ENCODE measurements at places on chromosomes 5 and 9. TPM values are rescaled to one million over a fixed set of nuclear protein-coding genes. Genes with fewer than 3 reads are reported as not detected.

PCDHA9 gene
- total RNA-seq = not detected

UBAP1 gene
- 43.3 TPM for total RNA-seq

- H3K4me1 ChIP-seq = no peaks in the 10 kb centered on the region
- peaks cover 5% of the 10 kb centered on the region for H3K36me3 ChIP-seq
- H3K4me3 ChIP-seq = no peak overlapping the region
- DNase-seq = no peak
These were observed 154.4 kb upstream of the COX7C start for GRCh38 chr5:86463339-86463738.

DNA sequence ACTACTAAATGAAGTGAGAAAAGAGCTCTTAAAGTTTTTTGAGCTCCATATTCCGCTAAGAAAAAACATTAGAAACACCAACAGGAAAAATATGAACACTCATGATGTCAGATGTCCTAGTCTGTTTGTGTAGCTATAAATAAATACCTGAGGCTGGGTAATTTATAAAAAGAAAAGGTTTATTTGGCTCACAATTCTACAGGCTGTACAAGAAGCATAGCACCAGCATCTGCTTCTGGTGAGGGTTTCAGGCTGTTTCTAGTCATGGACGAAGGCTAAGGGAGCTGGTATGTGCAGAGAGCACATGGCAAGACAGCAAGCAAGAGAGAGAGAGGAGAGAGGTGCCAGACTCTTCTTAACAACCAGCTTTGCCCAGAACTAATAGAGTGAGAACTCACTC is 186.2 kb downstream of the PLK2 start:
- DNase-seq = no peak
- peaks cover 13% of the 10 kb centered on the region for H3K27me3 ChIP-seq
- H3K4me3 ChIP-seq = no peak overlapping the region
- no peaks in the 10 kb centered on the region for H3K4me1 ChIP-seq

CCNO gene
- not detected for total RNA-seq

POU5F2 gene
- total RNA-seq = 0.43 TPM

GRCh38 chr9:93698140-93698908 is 121.9 kb downstream of the PHF2 start:
- H3K27ac ChIP-seq = no peak overlapping the region
- no peaks in the 10 kb centered on the region for H3K4me1 ChIP-seq
- H3K36me3 ChIP-seq = no peaks in the 10 kb centered on the region

DNA sequence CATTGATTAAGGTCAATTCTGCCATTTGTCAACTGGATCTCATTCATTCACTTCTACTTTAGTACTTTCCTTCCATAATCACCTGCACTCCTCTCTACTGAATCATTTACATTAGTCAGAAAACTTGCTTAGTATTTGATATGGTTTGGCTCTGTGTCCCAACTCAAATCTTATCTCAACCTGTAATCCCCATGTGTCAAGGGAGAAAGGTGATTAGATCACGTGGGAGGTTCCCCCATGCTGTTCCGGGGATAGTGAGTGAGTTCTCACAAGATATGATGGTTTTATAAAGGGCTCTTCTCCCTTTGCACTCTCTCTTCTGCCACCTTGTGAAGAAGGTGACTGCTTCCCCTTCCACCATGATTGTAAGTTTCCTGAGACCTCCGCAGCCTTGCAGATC is 23.7 kb upstream of the UGCG start:
- no peaks in the 10 kb centered on the region for H3K27me3 ChIP-seq
- no peak overlapping the region for H3K27ac ChIP-seq
- no peak overlapping the region for H3K4me3 ChIP-seq
- H3K36me3 ChIP-seq = no peaks in the 10 kb centered on the region
- H3K4me1 ChIP-seq = peaks cover 9% of the 10 kb centered on the region

PSMB7 gene
- total RNA-seq = 164 TPM

DNA sequence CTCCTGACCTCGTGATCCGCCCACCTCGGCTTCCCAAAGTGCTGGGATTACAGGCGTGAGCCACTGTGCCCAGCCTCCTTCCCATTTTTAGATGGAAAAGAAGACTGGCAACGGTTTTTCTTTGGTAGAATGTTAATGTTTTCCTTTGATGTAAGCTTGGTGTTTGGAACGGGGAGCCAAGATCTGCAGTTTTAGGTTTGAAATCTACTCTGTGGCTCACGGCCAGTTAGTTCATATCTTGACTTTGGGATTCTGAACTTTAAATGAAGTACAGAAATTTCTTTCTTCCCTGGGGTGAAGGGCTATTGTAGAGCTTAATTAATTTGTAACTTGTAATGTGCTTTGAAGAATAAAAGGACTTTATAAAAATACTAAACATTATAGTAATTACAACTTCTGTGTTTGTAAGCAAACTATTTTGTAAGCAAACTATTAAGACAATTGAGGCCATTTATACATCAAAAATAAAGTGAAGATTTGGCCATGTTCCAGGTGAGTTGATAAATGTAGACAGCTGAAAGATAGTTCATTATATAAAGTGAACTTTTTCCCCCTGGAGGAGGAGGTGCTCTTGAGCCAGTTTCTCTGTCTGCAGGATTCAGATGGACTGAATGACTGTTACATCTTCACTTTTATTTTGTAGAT is 117.1 kb upstream of the TUT7 start:
- H3K27ac ChIP-seq = no peak overlapping the region
- H3K36me3 ChIP-seq = no peaks in the 10 kb centered on the region
- no peaks in the 10 kb centered on the region for H3K4me1 ChIP-seq
- no peak overlapping the region for H3K4me3 ChIP-seq

SEMA6A gene
- total RNA-seq = not detected

DNA sequence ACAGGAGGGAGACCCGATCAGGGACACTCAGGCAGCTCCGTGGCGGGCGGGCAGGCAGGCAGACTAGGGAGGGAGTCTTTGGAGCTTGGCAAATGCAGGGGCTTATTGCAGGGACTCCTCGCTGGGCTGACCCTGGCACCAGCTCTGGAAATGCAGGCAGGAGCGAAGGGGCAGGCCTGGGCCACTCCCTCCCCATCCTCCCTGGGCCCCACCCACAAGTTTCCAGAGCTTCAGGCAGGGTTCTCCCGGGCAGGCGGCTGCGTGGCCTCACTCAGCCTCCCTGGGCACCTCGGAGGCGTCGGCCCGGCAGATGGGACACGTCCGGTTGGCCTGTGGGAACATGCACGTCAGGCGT is 8.5 kb downstream of the RNF44 start:
- H3K4me3 ChIP-seq = no peak overlapping the region
- peaks cover 29% of the 10 kb centered on the region for H3K4me1 ChIP-seq
- H3K27me3 ChIP-seq = no peaks in the 10 kb centered on the region
- H3K27ac ChIP-seq = no peak overlapping the region
- H3K36me3 ChIP-seq = peaks cover 25% of the 10 kb centered on the region

- no peak overlapping the region for H3K27ac ChIP-seq
- peaks cover 5% of the 10 kb centered on the region for H3K27me3 ChIP-seq
- no peak overlapping the region for H3K4me3 ChIP-seq
- H3K36me3 ChIP-seq = no peaks in the 10 kb centered on the region
- peaks cover 15% of the 10 kb centered on the region for H3K4me1 ChIP-seq
These were observed 6.2 kb downstream of the OR2S2 start for GRCh38 chr9:35951736-35952135.

DNA sequence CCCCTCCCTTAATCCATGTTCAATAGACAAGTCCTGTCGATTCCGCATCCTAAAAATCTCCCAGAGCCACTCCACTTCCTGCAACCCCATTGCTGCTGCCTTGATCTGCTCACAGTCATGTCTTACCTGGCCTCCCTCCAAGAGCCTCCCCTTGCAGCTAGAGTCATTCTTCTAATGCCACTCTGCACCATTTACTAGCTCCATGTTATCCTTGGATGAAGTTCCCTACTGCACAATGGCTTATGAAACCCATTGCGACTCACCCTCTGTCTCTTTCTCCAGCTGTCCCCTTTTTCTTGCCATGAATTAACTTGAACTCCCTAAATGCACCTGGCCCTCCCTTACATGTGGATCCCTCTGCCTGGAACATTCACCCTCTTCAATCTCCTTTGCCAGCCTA is 39.5 kb downstream of the MEGF10 start:
- no peaks in the 10 kb centered on the region for H3K36me3 ChIP-seq
- no peaks in the 10 kb centered on the region for H3K4me1 ChIP-seq
- no peak overlapping the region for H3K27ac ChIP-seq
- DNase-seq = no peak
- H3K4me3 ChIP-seq = no peak overlapping the region
- peaks cover 19% of the 10 kb centered on the region for H3K27me3 ChIP-seq

CSF1R gene
- 0.76 TPM for total RNA-seq

DNA sequence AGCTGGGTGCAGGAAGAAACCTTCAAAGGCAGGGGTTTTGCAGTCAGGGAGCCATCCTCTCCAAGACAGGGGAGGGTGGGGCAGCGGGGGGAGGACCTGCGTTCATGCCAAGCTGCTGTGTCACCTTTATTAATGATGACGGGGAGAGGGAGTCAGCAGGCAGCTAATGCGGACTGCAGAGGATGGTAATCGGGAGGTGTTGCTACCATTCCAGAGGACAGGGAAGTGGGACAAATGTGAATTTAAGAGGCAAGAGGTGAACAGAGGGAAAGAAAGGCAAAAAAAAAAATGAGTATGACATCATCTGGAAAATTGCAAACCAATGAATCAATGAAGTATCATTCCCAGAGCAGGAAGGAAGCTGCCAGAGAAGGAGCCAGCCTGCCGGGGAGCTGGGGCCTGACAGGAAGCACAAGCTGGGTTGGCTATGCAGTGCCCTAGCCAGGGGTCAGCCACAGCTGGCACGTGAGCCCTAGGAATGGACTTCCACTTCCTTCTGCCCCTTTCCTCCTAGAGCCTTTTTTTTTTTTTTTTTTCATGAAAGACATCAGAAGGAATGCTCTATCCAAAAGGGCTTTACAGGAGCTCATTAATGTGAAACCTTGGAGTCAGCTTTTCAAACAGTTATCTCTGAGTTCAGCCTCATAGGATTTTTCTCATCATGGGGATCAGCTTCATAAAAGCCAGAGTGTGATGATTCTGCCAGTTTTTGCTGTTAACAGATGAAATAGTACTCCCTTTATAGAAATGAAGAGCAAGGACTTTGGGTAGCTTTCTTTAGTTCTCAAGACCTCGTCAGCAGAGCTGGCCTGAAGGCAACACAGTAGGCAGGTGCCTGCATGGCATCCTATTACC is 9.2 kb downstream of the INSYN2B start:
- no peaks in the 10 kb centered on the region for H3K27me3 ChIP-seq
- no peak overlapping the region for H3K4me3 ChIP-seq
- peaks cover 2% of the 10 kb centered on the region for H3K36me3 ChIP-seq
- DNase-seq = no peak
- no peak overlapping the region for H3K27ac ChIP-seq

OGN gene
- not detected for total RNA-seq
